ENCODE measurements at places on chromosomes 4 and X.

DNA sequence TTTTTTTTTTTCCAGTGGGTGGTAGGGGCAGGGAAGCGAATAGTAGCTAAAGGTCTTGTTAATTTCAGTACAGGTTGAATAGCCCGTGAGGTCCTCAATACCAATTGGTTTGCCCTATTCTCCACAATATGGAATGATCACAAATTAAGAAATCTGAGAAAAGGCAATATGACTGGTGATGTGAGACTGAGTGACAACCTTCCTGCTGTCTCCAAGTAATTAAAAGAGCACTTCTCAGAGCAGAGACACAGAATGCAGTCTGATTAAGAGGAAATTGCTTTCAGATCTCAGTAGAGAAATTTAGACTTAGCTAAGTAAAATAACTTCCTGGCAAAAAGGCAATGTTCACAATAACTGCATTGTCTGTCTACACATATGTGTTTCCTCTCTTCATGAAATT, 23.0 kb downstream of the GPR174 start:
- no peak for DNase-seq

GRCh38 chr4:26992657-26993361, 132.2 kb downstream of the STIM2 start:
- DNase-seq, result no peak

GRCh38 chrX:109344678-109345077, 137.2 kb downstream of the GUCY2F start:
- no peak for DNase-seq

DNA sequence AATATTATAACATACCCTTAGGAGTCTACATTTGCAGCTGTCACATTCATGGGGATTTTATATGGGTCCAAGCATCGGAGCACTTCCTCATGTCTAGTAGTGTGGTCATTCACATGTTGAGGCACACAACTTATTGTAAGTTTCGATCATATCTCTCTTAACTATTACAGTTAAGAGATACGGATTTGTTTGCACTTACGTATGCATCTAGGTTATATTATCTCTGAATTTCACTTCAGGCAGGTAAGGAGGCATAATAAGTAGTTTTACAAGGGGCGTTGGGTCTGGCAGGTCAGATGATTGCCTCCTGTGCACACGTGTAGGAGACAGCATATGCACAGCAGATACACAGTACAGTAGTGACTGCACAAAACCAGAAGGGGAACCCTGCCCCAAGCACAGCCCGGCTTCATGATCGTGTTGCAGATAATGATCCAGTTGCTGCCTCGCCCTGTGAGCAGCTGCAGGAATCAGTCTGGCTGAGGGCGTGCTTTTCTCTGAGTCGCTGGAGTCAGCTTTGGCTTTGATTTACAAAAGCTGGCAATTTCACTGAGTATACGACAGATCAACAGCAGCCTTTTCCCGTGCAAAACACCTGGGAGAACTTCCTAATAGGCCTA, 302.9 kb upstream of the GATB start:
- no peak for DNase-seq

GRCh38 chr4:76188557-76188956, 25.1 kb downstream of the SCARB2 start:
- no peak for DNase-seq
